ENCODE measurements at places on chromosomes 1 and 21.

DNA sequence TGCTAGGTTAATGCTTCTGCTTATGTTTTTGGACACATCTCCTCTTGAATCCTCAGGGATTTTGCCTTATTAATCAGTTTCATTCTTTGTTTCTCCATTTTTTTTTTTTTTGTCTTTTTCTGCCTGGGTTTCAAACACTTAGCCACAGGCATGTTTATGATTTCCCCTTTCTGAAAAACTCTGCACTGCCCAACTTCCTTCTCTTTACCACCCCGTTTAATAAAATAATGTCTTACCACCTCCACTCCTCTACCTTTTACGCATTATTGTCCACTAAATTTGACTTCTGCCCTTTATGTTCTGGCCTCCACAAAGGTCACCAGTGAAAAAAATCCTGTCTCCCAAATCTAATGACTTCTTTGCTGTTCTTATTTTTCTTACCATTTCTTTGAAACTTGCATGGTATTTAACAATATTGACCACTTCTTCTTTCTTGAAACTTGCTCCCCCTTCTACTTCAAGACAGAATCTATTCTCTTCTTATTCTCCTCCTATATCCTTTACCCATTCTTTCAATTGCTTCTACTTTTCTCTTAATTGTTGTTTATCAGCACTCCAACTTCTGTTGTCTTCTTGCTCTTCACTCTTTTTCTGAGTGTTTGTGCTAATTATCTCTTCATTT lies 150.3 kb downstream of the TNFSF18 start:
- no peak for DNase-seq

DNA sequence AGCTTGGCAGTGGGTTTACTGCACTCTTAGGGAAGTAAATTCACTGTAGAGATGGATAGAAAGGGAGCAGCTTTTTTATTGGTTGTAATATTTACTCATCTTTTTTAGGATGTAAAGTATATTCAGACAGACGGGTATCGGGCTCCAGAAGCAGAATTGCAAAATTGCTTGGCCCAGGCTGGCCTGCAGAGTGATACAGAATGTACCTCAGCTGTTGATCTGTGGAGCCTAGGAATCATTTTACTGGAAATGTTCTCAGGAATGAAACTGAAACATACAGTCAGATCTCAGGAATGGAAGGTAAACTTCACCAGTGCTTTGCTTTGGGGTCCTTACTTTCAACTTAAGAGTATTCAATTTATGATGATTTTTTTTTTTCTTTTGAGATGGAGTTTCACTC lies 3.2 kb downstream of the UHMK1 start:
- no peak for DNase-seq

GRCh38 chr1:42974767-42975437 lies 16.2 kb upstream of the SLC2A1 start:
- no peak for DNase-seq

DNA sequence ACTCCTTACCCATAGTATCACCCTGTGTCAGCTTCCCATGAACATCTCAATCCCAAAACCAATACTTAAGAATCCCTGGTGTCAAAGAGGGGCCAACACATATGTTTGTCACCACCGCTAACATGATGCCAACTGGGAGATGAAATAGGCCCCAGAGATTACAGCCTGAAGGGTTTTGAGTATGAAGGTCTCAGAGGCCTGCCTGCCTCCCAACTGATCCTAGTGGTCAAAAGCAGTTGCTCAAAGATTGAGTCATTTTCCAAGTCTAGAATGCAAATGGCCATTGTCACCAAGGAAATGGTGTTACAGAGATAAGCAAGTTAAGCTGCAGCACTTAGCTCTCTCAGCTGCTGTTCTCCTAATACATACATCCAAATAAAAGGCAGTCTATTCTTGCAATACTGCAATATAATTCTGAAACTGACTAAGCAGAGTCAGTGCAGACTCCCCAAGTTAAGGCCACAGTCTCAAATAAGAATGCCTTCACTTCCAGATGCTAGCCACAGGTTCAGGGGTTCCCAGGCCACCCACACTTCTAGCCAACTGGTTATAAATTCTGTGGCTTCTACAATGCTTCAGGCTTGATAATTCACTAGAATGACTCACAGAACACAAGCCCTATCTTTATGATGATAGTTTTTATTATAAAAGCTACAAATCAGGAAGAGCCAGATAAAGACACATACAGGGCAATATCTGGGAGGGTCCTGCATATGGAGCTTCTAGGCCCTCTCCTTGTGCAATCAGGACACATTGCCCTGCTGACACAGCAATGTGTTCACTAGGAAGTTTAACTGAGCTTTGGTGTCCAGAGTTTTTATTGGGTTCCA lies 18.7 kb downstream of the DUSP10 start:
- DNase-seq: no peak

DNA sequence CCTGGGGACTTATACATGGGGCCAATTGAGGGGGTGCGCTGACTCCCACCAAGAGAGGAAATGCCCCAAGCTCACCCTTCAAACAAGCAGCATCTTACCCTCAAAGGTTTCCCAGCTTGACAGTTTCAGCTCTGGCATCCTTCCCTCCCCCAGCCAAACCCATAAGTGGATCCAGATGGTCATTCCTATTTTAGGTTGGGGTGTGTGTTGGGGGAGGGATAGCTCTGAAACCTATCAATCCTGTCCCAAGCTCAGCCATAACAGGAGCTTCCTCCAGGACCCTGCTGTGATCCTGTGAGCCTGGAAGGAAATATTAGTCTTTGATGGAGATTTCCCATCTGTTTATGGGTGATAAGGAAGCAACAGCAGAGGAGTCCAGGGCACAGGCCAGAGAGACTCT lies 3.4 kb upstream of the TMEM222 start:
- peak; percentile 81 for DNase-seq

DNA sequence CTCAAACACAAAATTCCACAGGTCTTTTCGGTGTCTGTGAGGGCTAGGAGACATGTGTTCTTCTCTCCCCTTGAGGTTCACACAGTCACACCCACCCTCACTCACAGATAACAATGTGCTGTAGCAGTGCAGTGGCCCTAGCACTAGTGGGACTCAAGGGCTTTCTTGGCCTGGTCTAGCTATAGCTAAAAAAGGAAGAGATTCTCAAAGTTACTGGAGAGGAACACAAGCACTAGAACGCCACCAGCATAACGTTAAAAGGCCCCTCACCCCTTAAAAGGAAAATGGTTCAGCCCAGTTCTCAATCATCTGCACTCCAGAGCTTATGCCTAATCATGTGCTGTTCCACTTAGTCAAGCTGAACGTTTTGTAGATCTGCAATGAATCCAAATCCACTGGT lies 39.5 kb downstream of the RGS8 start:
- DNase-seq: no peak

- no peak for DNase-seq
Measured at GRCh38 chr1:210233216-210233494, 559 bp downstream of the SERTAD4 start.
